Mesothelial cell of epicardium (in vitro differentiated cells): ENCODE measurements at places on chromosomes 2 and 18. TPM values are rescaled to one million over a fixed set of nuclear protein-coding genes. Genes with fewer than 3 reads are reported as not detected.

ARMC9 gene
- total RNA-seq: 49.8 to 52.3 TPM (median 51.6 TPM) in 3 replicates

REG1A gene
- not detected in 3 replicates for total RNA-seq

CROCC2 gene
- total RNA-seq: 0.16 to 0.32 TPM (median 0.16 TPM) in 3 replicates

DES gene
- 33.0 to 38.5 TPM (median 37.0 TPM) in 3 replicates for total RNA-seq

GCG gene
- 0.29 to 0.36 TPM in 2 of 3 replicates, not detected in the other for total RNA-seq

RAB12 gene
- 31.7 to 33.2 TPM (median 33.0 TPM) in 3 replicates for total RNA-seq

HK2 gene
- 16.6 to 17.7 TPM (median 16.9 TPM) in 3 replicates for total RNA-seq

- DNase-seq: no peak
- no peak overlapping the region for H3K27ac ChIP-seq
- no peaks in the 10 kb centered on the region for H3K36me3 ChIP-seq
- H3K4me1 ChIP-seq: no peaks in the 10 kb centered on the region
These were observed 268.5 kb downstream of the SATB2 start for GRCh38 chr2:199189229-199189628.

DNA sequence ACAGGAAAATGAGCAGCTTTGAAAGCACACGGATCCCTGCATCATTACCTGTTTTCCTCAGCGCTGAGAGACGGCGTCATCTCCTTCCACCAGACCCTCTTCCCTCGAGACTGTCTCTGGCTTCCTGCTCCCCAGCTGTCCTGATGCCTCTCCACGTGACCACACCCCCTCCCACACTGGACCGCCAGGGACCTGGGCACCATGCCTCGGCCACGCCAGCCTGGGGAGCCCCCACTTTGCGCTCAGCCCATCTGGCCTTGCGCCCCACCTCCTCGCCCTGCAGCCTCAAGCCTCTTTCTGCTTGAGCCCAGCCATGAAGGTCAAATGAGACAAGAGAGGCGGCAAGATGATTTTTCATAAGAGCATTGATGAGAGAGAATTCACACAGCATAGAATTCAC, 66.0 kb upstream of the ACKR3 start:
- H3K36me3 ChIP-seq: peaks cover 14% of the 10 kb centered on the region
- no peaks in the 10 kb centered on the region for H3K27me3 ChIP-seq
- H3K27ac ChIP-seq: no peak overlapping the region
- no peak overlapping the region for H3K4me3 ChIP-seq
- no peak for DNase-seq

DNA sequence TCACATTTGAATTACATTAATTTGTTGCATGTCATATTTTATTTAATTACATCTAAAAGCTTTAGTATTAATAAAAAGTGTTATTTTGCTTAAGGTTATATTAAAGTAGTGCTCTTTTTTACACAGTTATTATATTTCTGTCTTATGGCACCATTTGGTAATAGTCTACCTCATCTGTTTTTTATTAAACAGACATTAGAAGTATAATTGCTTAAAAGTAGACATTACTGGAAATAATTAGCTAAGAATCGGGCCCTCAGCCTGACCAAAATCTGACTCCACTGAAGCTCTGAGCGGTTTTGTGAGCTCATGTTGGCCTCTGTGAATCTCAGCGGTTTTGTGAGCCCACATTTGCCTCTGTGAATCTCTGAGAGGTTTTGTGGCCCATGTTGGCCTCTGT, 102.5 kb upstream of the SNTG2 start:
- no peaks in the 10 kb centered on the region for H3K4me1 ChIP-seq
- H3K27me3 ChIP-seq: peaks cover 23% of the 10 kb centered on the region
- no peaks in the 10 kb centered on the region for H3K36me3 ChIP-seq
- no peak overlapping the region for H3K4me3 ChIP-seq
- DNase-seq: no peak

GRCh38 chr2:6679471-6679870, 186.2 kb downstream of the CMPK2 start:
- no peak overlapping the region for H3K4me3 ChIP-seq
- no peak overlapping the region for H3K27ac ChIP-seq
- no peak for DNase-seq
- H3K27me3 ChIP-seq: peaks cover 8% of the 10 kb centered on the region

DNA sequence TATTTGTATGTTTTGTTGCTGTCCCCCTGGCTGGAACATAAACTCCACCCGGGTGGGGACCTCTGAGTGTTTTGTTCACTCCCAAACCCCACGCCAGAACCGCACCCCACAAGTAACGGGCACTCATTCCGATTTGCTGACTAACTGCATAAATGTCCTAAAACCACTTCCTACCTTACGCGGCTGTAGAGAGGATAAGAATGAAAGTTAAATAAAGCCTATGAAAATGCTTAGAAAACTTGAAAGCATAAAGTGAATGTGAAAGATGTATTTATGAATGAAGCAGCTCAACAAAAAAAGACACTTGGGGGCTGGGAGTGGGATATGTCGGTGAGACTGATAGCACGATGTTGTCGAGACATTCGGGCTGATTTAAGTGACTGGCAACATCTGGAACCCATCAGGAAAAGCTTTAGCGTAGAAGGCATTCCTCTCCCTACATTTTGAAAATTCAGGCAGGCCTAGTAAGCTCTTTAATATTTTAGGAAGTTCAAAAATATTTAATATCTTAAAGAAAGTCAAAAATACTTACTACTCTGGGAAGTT, 206.7 kb downstream of the SH3RF3 start:
- H3K4me1 ChIP-seq: peaks cover 29% of the 10 kb centered on the region
- peak overlapping the region; percentile 83 for H3K27ac ChIP-seq
- H3K27me3 ChIP-seq: peaks cover 10% of the 10 kb centered on the region
- no peak for DNase-seq

GRCh38 chr2:65353927-65354326, 78.5 kb downstream of the SPRED2 start:
- no peak overlapping the region for H3K4me3 ChIP-seq
- H3K36me3 ChIP-seq: no peaks in the 10 kb centered on the region
- peak overlapping the region; percentile 33 for H3K27ac ChIP-seq
- no peak for DNase-seq

DNA sequence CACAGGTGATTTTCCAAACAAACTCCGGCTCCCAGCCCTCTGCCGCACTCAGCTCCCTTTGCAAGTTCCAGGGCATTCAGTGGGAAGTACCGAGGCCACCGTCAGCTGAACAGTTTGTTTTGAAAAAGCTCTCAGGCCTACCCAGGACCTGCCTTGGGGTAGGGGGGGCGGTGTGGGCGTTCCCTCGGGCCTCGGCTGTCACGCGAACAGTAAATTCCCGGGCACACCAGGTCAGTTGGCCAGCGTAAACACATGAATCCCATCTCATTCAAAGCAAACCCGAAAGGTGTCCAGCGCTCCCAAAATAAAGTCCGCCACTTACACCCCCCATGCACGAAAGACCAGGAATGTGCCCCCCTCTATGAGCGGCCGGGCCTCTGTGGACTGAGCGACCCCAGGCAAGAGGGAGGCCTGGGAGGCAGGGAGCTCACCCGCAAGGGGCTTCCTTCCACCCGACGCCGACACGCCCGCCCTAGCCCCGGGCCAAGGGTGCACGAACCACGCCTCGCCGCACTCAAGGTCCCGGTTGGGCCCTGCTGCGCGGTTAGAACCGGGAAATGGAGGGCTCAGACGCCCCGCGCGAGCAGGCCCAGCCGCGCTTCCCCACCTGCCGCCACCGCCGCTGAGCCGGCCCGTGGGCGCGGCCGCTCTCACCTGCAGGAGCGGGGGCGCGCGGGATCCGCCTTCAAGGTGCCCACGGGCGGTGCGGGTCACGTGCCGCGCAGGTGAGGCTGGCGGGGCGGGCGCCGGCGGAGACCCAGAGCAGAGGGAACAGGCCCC, at the start of gene WDSUB1:
TSS of gene WDSUB1 (minus strand) at position 775 of the 780 bp plus-strand sequence. CDS start 3,634 bp downstream, outside the sequence.
- no peaks in the 10 kb centered on the region for H3K27me3 ChIP-seq
- peak within 1 kb of the TSS; percentile 88 for H3K4me3 ChIP-seq
- peaks cover 36% of the 10 kb centered on the region for H3K4me1 ChIP-seq
- DNase-seq: peak; percentile 55
- H3K36me3 ChIP-seq: no peaks in the 10 kb centered on the region

- H3K4me3 ChIP-seq: no peak overlapping the region
- H3K27ac ChIP-seq: no peak overlapping the region
- DNase-seq: no peak
These were observed 115.4 kb downstream of the MRO start for GRCh38 chr18:50704357-50704940.

GRCh38 chr18:59123588-59124369, 15.9 kb upstream of the SEC11C start:
- no peak overlapping the region for H3K27ac ChIP-seq

DNA sequence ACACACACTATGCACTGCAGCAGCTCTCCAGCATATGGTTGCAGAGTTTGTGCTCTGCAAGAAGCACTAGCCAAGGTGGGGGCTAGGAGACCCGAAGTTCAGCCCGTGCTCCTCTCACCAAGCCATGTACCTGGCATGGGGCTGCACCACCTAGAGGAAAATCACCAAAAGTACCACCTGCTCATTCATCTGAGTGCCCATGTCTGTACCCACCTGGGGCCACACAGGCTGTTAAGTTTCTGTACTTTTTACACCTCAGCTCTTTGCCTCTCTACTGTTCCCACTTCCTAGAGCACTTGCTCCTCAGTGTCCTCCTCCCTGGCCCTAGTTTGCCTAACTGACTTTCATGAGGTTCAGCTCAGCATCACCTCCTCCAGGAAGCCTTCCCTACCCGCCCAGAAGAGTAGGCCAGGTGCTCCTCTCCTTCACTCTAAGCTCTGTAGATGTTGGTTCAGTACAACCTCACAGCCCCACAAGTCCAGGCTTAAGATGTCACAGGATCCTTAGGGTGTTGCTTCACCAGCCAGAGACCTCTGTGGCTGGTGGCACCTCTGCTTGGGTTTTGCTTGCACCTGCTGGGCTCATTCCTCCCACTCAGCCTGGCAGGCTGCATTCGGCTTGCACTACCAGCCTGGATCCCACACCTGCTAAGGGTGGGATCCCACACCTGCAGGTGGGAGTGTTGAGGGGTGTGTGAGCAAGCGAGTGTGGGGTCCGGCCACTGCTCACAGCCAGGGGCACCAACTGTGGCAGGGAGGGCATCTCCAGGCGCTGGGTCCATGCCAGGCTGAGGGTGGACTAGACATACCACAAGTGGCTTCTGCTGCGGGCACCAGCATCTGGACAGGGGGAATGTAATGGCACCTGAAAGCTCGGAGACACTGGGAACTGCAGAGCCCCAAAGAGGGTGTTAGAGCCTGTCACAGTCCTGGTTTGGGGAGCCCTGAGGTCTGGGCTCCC, 10.2 kb upstream of the TFCP2L1 start:
- no peaks in the 10 kb centered on the region for H3K4me1 ChIP-seq
- peaks cover 24% of the 10 kb centered on the region for H3K27me3 ChIP-seq
- no peaks in the 10 kb centered on the region for H3K36me3 ChIP-seq
- no peak overlapping the region for H3K27ac ChIP-seq
- no peak for DNase-seq
- no peak overlapping the region for H3K4me3 ChIP-seq

GRCh38 chr2:1841461-1841860, 97.1 kb upstream of the PXDN start:
- H3K27ac ChIP-seq: no peak overlapping the region
- DNase-seq: no peak
- H3K4me1 ChIP-seq: peaks cover 11% of the 10 kb centered on the region
- no peaks in the 10 kb centered on the region for H3K36me3 ChIP-seq
- H3K4me3 ChIP-seq: no peak overlapping the region

GRCh38 chr2:154331784-154332183, 366.7 kb upstream of the KCNJ3 start:
- H3K4me1 ChIP-seq: peaks cover 23% of the 10 kb centered on the region
- H3K27ac ChIP-seq: peak overlapping the region; percentile 30
- H3K36me3 ChIP-seq: peaks cover 4% of the 10 kb centered on the region
- no peak for DNase-seq

- H3K36me3 ChIP-seq: peaks cover 1% of the 10 kb centered on the region
- peaks cover 14% of the 10 kb centered on the region for H3K4me1 ChIP-seq
- no peak for DNase-seq
- no peaks in the 10 kb centered on the region for H3K27me3 ChIP-seq
- no peak overlapping the region for H3K27ac ChIP-seq
These were observed 24.4 kb upstream of the EMILIN2 start for GRCh38 chr18:2822213-2822921.

GRCh38 chr2:230473378-230473777, 57.4 kb downstream of the SP100 start:
- peaks cover 19% of the 10 kb centered on the region for H3K36me3 ChIP-seq
- no peak overlapping the region for H3K4me3 ChIP-seq
- no peak for DNase-seq
- no peaks in the 10 kb centered on the region for H3K27me3 ChIP-seq

DNA sequence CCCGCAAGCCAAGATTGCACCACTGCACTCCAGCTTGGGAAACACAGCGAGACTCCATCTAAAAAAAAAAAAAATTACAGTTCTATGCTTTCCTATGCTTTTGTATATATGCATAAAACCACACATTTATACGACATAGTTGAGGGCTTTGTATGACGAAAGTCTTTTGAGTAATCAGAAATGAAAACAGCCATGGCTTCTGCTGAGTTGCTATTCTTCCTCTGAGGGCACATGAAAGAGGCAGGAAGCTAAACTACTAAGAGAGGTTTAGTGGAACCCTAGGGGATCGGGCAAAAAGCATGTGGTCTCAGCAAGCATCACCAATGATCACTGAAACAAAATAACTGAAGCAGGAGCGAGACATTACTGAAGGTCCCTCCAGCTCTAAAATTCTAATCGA, 99.6 kb downstream of the ZAP70 start:
- peaks cover 18% of the 10 kb centered on the region for H3K36me3 ChIP-seq
- no peak for DNase-seq
- no peak overlapping the region for H3K4me3 ChIP-seq
- no peaks in the 10 kb centered on the region for H3K4me1 ChIP-seq

GRCh38 chr2:5074733-5075132, 617.5 kb upstream of the SOX11 start:
- H3K4me3 ChIP-seq: no peak overlapping the region
- H3K4me1 ChIP-seq: peaks cover 12% of the 10 kb centered on the region
- peaks cover 3% of the 10 kb centered on the region for H3K27me3 ChIP-seq
- H3K27ac ChIP-seq: no peak overlapping the region
- DNase-seq: no peak
- H3K36me3 ChIP-seq: no peaks in the 10 kb centered on the region

GRCh38 chr2:31031132-31031706, 107.0 kb downstream of the GALNT14 start:
- DNase-seq: no peak
- H3K36me3 ChIP-seq: peaks cover 1% of the 10 kb centered on the region
- no peak overlapping the region for H3K4me3 ChIP-seq

- H3K4me1 ChIP-seq: no peaks in the 10 kb centered on the region
- no peak overlapping the region for H3K27ac ChIP-seq
- no peak overlapping the region for H3K4me3 ChIP-seq
- H3K27me3 ChIP-seq: peaks cover 1% of the 10 kb centered on the region
- DNase-seq: no peak
These were observed 513.2 kb upstream of the RAB12 start for GRCh38 chr18:8095947-8096570.
